ENCODE measurements at places on chromosomes 2 and 18. TPM values are rescaled to one million over a fixed set of nuclear protein-coding genes. Genes with fewer than 3 reads are reported as not detected.

Gene BCL2
- total RNA-seq: 40.3 TPM

Gene ANKRD30B
- not detected for total RNA-seq

Gene NAT8
- not detected for total RNA-seq

Gene LYPD6
- not detected for total RNA-seq

Gene ATG16L1
- total RNA-seq: 134 TPM

Gene ABCG8
- total RNA-seq: not detected

Gene CIB4
- total RNA-seq: not detected

Gene HIBCH
- total RNA-seq: 3.5 TPM

Gene OXER1
- total RNA-seq: not detected

Gene SATB2
- total RNA-seq: not detected

Gene POTEE
- 0.11 TPM for total RNA-seq

GRCh38 chr2:3610881-3611505 is 16.1 kb downstream of the COLEC11 start:
- no peak for DNase-seq
- no peak overlapping the region for H3K27ac ChIP-seq
- peaks cover 4% of the 10 kb centered on the region for H3K4me1 ChIP-seq
- H3K4me3 ChIP-seq: no peak overlapping the region
- no peaks in the 10 kb centered on the region for H3K36me3 ChIP-seq
- H3K27me3 ChIP-seq: no peaks in the 10 kb centered on the region

DNA sequence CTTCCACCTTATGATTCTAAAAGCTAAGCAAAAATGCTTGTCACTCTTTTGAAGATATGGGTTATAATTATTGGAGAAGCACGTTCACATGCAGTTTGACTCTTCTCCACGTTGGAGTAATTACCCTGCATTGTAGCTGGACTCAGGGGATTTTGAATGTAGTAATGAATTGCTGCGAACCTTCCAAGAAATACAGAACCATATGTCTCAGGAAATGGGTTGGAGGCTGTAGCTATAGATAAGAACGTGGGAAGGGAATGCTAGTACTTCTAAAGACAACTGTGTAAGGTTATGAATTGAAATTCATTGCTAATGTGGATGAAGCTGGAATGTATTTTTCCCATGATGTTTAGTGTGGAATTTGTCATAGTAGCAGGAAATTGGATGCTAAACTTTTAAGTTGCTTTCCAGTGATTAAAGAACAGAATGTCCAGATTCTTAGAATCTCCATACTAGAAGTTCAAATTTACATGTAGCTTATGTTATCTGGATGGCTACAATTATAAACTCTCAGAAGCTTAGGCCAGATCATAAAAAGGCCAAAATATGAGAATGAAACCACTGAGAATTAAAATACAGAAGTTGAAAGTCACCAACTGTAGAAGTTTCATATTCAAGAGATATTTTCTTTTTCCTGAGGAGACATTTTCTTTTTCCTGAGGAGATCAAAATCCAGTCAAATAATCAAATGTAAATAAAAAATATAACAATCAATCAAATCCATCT is 27.3 kb upstream of the SPOPL start:
- no peak overlapping the region for H3K27ac ChIP-seq
- no peaks in the 10 kb centered on the region for H3K27me3 ChIP-seq
- H3K4me1 ChIP-seq: no peaks in the 10 kb centered on the region

GRCh38 chr18:12516049-12516630 is 108.4 kb downstream of the PRELID3A start:
- H3K4me1 ChIP-seq: no peaks in the 10 kb centered on the region
- H3K27ac ChIP-seq: no peak overlapping the region
- DNase-seq: no peak
- no peak overlapping the region for H3K4me3 ChIP-seq
- no peaks in the 10 kb centered on the region for H3K27me3 ChIP-seq
- H3K36me3 ChIP-seq: no peaks in the 10 kb centered on the region

DNA sequence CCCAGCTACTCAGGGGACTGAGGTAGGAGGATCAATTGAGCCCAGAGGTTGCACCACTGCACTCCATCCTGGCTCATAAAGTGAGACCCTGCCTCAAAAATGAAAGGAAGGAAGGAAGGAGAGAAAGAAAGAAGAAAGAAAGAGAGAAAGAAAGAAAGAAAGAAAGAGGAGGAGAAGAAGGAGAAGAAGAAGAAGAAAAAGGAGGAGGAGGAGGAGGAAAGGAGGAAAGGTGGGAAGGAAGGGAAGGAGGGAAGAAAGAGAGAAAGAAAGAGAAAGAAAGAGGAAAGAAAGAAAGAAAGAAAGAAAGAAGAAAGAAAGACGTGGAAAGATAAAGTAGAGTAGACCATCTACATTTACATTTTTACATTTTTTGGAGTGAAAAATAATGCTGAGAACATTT is 39.8 kb downstream of the FAM124B start:
- H3K4me3 ChIP-seq: no peak overlapping the region
- no peaks in the 10 kb centered on the region for H3K36me3 ChIP-seq
- H3K27ac ChIP-seq: no peak overlapping the region
- no peaks in the 10 kb centered on the region for H3K4me1 ChIP-seq

DNA sequence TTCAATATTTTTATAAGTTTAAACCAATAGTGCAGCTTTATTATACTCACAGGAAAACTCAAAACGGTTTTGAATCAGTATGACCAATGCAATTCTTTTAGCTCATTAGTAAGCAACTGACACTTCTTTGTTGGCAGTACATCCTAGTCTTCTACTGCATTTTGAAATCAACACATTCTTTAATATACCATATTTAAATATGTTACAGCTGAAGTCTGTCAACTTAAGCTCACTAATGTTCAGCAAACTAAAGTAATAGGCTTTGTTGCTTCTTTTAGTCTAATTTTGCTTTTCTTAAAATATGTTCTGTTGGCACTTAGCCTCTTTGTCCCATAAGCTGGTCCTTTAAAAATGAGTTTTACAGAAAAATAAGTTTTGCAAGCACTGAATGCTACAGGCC is 55.4 kb upstream of the CCBE1 start:
- no peak overlapping the region for H3K27ac ChIP-seq
- DNase-seq: no peak
- H3K27me3 ChIP-seq: no peaks in the 10 kb centered on the region
- no peaks in the 10 kb centered on the region for H3K36me3 ChIP-seq

DNA sequence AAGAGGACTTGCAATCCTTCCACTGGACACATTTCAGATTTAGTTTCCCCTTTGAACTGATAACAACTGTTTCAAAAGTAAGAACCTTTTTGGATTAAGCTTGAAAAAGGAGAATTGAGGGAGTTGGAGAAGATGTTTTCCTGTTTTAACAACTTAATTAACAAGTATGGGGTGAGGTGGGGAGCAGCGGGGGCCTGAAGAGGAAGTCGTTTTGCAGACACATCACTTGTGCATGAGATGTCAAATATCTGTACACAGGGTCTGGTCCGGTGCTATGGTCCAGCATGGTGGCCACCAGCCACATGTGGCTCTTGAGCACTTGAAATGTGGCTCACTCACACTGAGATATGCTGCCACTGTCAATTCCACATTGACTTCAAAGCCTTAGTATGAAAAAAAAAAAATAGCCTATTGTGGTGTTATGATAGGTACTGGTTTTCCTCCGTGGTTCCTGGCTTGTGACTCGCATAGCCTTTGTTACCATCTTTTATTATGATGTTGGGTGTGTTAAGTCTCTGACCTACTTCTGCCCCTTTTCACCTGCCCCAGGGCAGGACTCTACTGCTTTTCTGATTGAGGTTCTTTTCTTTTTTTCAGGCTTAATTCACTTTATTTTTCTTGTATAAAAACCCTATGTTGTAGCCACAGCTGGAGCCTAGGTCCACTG is 205.5 kb downstream of the BCL2 start:
- no peak overlapping the region for H3K27ac ChIP-seq
- peaks cover 10% of the 10 kb centered on the region for H3K4me1 ChIP-seq
- DNase-seq: no peak
- no peak overlapping the region for H3K4me3 ChIP-seq
- no peaks in the 10 kb centered on the region for H3K36me3 ChIP-seq
- H3K27me3 ChIP-seq: no peaks in the 10 kb centered on the region

GRCh38 chr2:217804791-217805667 is 197.8 kb downstream of the TNS1 start:
- H3K36me3 ChIP-seq: no peaks in the 10 kb centered on the region
- H3K4me1 ChIP-seq: no peaks in the 10 kb centered on the region
- DNase-seq: no peak
- no peak overlapping the region for H3K27ac ChIP-seq
- no peak overlapping the region for H3K4me3 ChIP-seq
- H3K27me3 ChIP-seq: no peaks in the 10 kb centered on the region

- no peaks in the 10 kb centered on the region for H3K4me1 ChIP-seq
- DNase-seq: no peak
- H3K27ac ChIP-seq: no peak overlapping the region
- H3K36me3 ChIP-seq: no peaks in the 10 kb centered on the region
- no peaks in the 10 kb centered on the region for H3K27me3 ChIP-seq
Observed at GRCh38 chr2:18900691-18901141, 311.3 kb upstream of the NT5C1B start.

DNA sequence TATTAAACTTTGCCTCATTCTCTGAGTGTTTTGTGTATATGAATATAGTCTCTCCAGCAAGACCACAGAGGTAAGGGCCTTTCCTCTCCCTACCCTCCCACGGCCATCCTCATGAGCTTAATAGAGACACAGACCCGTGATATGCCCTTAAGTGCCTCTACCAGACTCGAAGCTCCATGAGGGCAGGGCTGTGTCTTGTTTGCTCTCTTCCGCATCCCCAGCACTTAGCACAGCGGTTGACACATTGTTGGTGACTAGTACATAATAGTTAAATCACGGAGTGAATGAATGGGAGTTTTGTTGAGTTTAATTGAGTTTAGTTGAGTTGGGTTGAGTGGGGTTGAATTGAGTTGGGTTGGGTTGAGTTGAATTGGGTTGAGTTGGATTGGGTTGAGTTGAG is 122.3 kb downstream of the ZFP36L2 start:
- H3K4me3 ChIP-seq: no peak overlapping the region
- H3K36me3 ChIP-seq: no peaks in the 10 kb centered on the region

- no peaks in the 10 kb centered on the region for H3K27me3 ChIP-seq
- no peak overlapping the region for H3K4me3 ChIP-seq
- H3K27ac ChIP-seq: no peak overlapping the region
- DNase-seq: no peak
Observed at GRCh38 chr2:129802290-129802689, 177.2 kb upstream of the RAB6C start.

DNA sequence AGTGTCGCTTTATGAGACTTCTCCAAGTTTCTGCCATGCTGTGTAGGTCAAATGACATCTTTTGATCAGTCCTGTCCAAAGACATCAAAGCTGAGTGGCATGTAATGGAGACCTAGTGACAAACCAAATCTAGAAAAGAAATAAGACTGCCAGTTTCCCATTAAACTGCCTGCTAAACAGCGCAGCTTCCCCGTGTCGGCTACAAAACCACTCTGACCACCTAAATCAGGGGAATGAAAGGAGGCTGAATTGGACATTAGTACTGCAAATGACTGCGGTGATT is 57.7 kb downstream of the TSHZ1 start:
- H3K27me3 ChIP-seq: no peaks in the 10 kb centered on the region
- peaks cover 12% of the 10 kb centered on the region for H3K4me1 ChIP-seq
- DNase-seq: no peak
- no peak overlapping the region for H3K27ac ChIP-seq
- no peaks in the 10 kb centered on the region for H3K36me3 ChIP-seq
- H3K4me3 ChIP-seq: no peak overlapping the region

Measured in CD4-positive, alpha-beta T cell (primary cell).